HuH-7 (cell line): ENCODE measurements at places on chromosomes 3 and 15.

GRCh38 chr3:196177967-196178366 lies 33.2 kb downstream of the ZDHHC19 start:
- peak; percentile 66 for DNase-seq

DNA sequence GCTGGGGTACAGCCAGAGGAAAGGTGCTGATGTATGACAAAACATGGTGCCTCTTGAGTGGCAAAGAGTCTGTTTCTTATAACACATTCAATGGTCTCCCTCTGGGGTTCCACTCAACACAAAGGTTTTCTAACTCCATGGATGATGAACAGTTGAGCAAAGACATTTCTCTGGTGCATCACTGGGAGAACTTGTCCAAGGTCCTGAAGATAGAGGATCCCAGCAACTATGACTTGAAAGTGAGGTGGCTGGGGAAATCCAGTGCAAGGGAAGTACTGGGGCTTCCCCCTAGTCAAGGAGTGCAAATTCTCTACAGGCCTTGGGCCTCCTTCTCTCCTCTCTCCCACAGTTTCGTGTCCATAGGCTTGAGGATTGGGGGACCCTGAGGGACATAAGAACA lies 431.1 kb downstream of the WDR72 start:
- peak; percentile 23 for DNase-seq

DNA sequence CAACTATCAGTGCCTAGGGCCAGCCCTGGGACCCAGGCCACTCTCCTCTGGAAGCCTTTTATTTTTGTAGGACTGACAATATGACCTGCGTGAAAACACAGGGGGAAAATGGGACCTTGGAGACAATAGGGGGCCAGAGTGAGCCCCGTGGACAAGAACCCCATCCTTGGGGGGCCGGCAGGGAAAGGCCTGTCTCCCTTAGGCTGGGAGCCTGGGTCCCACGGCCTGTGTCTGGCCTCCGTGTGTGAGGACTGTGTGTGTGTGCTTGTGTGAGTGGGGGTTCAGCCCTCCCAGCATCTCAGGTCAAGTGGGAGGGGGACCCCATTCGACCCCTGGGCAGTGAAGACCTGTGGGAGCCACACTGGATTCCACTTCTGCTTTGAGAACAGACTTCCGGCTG lies 53.3 kb downstream of the EXOG start:
- DNase-seq, result no peak

GRCh38 chr3:70982284-70982683 lies 601.2 kb downstream of the FOXP1 start:
- no peak for DNase-seq

DNA sequence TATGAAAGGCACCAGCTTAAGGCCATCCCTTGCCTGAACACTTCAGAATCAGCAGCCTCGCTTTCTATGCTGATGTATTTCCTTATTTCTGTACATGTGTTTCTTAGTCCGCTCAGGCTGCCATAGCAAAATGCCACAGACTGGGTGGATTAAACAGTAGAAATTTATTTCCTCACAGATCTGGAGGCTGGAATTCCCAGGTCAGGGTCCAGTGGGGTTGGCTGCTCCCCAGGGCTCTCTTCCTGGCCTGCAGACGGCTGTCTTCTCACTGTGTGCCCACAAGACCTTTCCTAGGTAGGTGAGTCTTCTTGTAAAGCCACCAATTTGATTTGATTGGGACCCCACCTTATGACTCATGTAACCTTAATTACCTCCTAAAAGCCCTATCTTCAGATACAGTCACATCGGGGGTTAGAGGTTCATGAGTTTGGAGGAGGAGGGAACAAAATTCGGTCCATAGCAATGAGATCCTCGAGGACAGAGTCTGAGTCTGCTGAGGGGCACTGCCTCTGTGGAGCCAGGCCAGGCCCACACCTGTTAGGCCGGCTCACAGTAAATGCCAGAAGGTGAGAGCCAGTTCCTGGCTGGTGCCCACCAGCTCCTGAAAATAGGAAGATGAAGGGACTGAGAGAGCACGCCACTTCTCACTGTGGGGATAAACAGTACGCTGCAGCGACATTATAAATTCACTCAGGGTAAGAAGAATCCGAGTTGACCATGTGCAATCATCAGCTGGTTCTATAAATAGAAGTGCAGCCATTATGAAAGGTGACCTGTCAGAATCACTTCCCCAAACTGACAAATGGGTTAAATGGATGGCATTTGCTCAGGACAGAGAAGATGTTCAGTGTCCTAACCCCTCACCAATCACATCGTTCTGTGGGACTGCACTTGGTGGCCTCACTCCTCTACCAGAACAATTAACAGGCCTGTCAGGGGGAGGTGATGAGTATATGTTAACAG lies 41.1 kb downstream of the CTXND1 start:
- DNase-seq, result no peak

DNA sequence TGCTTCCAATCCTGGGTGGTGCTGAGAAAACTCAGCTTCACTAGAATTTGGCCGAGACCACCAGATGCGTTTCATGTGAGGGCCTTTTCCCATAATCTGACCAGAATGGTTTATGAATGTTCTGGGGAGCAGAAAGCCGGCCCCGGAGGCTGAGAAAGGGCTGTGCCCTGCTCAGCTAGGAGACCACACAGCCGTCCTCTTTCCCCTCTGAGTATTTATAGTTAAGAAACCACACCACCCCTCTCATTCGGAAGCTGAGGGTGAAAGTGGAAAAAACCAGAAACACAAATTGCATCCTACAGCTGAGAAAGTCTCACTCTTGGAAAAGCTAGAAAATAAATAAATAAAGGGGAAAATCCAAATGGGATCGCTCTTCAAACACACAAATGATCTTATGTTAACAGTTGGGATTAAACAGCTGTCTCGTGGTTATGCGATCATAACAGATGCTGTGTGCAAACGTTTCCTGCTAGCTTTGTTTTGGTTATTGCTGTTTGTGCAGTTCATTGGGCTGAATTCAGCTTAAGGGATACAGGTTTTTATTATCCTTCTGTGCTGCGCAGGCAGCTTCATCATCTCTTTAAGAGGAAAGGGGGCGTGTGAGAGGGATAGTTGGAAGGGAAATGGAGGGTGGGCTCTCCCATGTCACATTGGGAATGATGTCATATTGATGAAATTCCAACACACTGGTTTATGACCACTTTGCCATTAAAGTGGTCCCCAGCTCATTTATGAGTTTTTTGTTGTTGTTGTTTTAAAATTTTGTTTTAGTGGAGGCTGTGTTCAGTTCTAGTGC lies 1026.2 kb upstream of the NR2F2 start:
- DNase-seq, result no peak

DNA sequence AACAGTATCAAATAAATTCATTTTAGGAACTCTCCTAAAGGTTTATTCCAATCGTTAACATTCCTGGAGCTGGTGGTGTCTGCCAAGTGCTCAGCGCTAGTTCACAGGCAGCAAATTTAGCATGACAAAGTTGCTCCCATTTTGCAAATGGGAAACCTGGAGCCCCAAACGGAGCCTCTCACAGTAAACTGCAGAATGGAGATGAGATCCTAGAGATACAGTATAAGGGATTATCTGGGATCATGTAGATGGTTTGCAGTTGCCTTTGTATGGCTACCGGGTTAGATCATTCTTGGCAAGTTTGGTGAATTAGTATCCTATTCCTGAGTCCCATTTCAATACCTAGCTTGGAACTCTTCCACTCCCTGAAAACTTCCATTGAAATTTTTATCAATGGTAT lies 173.7 kb downstream of the CDIN1 start:
- no peak for DNase-seq

DNA sequence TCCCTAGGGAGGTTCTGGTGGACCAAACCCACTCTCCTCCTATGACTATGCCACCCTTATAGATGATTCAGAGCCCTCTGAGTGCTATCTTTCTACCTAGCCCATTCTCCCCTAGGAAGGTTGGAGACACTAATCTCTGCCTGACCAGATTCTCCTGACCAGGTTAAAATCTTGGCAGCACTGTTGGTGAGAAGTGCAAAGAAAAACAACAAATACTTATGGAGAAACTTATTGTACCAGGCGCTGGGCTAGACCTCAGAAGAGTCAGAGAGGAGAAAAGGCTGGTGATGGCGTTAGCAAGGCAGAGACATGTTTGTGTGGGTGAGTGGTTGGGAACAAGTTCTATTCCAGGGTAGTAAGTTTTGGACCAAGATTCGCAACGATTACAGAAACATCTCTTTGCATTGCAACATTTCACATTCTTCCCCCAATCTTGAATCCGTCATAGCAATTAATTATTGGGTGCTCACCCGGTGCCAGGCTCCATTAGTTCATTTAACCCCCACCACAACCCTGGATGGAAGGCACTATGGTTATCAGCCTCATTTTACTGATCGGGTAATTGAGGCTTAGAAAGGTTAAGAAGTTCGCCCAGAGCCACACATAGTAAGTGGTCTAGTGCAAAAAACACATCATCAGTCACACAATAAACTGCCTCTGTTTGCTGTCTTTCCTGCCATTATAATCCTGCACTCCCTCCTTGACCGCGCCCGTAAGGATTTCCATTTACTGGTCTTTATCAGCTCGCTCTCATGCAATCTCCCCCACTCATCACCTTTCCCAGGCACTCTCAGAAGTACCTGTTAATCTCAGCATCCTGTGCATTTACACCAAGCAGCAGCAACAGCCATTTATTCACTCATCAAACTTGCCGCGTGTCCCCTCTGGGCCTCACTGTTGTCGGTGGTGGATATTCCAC lies 655 bp upstream of the TSPAN3 start:
- no peak for DNase-seq

DNA sequence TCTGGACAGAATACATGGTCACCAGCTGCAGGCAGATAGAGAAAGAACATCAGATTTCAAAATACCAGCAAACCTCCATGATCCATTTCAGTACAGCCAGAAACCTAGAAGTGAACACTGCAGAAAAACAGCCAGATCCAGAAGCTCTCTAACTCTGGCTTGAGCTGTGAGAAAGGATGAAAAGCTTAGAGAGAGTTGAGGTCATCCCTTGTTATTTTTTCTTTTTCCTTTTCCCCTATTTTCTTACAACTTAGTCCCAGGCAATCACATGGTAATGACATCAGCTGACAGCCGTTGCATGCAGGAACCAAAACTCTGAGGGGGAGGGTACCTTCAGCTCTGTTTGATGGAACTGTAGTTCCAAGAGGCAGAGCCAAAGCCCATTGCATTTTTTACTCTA lies 113.2 kb downstream of the TCF12 start:
- DNase-seq, result no peak

GRCh38 chr3:168870892-168871291 lies 775.2 kb upstream of the GOLIM4 start:
- no peak for DNase-seq

- DNase-seq, result no peak
These were observed 105.3 kb downstream of the BBX start for GRCh38 chr3:107627962-107628542.

- no peak for DNase-seq
These were observed 331.5 kb upstream of the SLCO3A1 start for GRCh38 chr15:91521996-91522395.

DNA sequence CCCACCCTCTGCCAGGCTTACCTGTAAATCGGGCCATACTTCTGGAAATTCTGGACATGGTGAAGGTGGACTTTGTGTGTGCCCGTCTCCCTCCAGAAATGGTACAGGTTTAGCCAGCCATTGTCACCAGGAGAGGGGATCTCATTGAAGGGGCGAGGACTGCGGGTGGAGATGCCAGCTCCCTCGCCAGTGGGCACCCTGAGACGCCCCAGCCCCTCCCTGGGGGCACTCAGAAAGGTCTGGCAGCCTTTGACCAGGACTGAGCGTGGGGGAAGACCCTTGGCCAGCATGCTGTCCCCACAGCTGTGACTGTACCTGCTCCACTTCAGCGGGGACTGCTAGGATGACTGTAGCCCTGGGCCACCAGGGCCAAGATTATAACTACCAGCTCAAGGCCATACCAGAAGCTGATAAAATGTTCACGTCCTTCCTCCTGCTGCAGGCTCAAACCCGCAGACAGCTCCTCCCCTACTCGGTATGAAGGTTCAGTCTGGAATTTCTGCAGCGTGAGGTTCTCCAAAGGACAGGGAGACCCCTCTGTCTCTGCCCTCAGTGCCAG lies at the start of gene CYP11A1:
Gene CYP11A1, minus strand, starts transcription at position 351 of the 559 bp plus-strand sequence. Its CDS starts 61 bp downstream, at position 290.
- DNase-seq, result no peak

DNA sequence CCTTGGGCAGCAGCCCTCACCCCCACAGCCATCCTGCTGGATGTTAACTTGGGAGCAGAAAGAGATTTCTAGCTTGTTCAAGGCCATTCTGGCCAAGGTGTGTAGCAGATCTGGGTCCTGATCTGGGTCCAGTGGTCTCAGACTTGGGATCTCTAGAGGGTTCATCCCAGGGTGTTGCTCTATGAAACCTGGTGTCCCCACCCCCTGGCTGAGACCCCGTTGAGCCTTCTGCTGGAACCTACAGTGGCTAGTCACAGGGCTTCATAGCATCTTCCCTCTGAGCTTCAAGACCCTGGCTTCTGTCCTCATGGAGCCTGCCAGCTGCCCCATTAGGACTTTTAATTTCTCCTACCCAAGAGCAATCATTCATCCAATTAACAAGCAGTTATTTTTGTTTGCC lies 64.3 kb downstream of the EPHB1 start:
- no peak for DNase-seq

DNA sequence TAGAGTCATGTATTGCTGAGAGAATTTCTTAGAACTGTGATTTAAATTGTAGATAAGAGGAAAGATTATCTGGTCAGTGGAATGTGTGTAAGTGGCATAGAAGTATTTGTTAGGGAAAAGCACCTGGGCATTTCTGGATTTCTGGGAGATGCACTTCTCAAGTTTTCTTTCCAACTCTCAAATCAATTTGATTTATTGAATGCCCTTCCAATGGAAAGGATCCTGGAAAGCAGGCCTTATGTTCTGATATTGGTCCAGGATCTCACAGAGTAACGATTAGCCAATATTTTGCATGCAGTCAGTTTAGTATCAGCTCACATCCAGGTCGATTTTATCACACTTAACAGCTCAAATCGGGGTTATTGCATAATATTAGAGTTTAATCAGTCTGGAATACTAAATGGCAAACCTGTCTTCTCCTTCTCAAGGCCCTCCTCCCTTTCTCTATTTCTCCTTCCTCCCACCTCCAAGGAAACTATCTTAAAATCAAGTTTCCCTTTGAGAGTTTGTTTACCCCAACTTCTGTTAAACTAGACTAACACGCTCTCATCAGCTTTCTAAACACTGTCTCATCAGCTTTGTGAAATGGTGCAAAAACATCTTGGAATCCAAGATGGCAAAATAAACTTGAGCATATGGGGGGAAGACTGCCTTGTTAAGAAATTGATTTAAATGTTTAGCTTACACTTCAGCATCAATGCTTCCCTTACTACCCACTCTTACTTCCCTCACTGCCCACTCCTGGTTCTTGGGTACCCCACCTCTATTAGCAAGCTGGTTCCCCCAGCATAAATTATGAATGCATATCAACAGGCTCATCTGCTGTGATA lies 9.5 kb downstream of the SOX2 start:
- DNase-seq, result no peak
